ENCODE measurements at places on chromosomes 1 and 21.
A peak's percentile ranks its signal among the peaks of the same experiment; 100 is the strongest.

GRCh38 chr1:15426492-15427279, 11.6 kb upstream of the CTRC start:
- no peak for DNase-seq

GRCh38 chr1:37240897-37241296, 206.6 kb upstream of the GRIK3 start:
- no peak for DNase-seq

GRCh38 chr1:211485480-211485857, 6.5 kb downstream of the RD3 start:
- DNase-seq, result no peak

- peak; percentile 76 for DNase-seq
Measured at GRCh38 chr1:16243936-16244649, 7.1 kb upstream of the CPLANE2 start.

DNA sequence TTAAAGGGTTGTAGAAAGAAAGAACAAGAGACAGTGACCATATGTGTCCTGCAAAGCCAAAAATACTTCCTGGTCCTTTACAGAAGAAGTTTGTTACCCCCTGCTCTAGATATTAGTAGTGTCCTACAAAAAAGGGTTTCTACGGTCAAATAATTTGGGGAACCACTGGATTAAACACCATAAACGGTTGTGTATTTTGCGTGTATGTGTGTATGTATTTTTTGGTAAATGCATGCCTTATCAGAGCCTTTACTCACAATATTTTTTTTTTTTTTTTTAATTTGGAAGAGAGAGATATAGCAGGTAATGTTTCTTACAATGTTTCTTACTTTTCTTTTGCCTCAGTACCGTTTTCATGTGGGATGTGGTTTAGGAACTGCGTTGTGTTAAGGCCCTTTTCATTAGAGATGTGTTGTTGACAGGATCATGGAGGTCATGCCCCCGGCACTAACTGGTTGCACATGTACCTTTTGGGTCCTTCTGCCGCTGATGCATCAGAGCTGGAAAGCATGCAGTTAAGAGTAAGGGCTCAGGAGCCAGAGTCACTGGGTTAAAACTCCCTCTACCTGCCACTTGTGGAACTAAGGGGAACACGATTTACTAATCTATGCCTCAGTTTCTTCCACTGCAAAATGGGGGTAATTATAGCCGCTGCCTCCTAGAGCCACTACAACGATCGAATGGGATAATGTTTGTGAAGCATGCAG, 234.6 kb upstream of the KAZN start:
- DNase-seq, result no peak

GRCh38 chr1:223708651-223709268, 3.6 kb upstream of the CAPN2 start:
- no peak for DNase-seq

- no peak for DNase-seq
Measured at GRCh38 chr21:27209546-27209945, 242.7 kb upstream of the ADAMTS5 start.

DNA sequence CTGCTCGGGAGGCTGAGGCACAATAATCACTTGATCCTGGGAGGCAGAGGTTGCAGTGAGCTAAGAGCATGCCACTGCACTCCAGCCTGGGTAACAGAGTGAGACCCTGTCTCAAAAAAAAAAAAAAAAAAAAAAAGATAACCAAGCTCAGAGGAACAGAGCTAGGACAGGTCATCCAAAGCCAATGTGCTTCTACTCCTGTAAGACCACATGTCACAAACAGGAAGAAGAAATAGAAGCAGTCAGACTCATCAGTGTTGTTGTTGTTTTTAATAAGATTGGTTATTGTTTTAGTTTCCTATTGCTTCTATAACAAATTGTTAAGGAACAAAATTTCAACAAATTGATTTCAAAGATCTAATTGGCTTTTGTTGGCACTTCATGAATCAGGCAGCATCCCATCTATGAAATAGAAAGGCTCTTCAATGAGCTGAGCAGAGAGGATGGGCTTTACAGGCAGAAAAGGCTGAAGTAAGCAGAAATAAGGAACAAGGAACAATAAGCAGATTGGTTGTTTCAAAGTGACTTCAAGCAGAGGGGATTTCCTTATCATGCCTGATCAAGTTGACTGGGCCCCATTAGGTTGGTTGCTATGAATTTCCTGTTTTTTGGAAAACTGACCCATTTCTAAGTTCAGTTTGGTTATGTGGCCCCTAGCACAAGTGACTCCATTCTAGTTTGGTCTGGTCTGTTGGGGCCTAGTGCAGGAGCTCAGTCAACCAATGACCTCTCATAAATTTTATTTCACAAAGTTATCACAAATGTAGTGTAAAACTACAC, 6.0 kb upstream of the AKNAD1 start:
- DNase-seq, result no peak

GRCh38 chr1:105260001-105260400, 1510.3 kb downstream of the AMY1C start:
- no peak for DNase-seq

DNA sequence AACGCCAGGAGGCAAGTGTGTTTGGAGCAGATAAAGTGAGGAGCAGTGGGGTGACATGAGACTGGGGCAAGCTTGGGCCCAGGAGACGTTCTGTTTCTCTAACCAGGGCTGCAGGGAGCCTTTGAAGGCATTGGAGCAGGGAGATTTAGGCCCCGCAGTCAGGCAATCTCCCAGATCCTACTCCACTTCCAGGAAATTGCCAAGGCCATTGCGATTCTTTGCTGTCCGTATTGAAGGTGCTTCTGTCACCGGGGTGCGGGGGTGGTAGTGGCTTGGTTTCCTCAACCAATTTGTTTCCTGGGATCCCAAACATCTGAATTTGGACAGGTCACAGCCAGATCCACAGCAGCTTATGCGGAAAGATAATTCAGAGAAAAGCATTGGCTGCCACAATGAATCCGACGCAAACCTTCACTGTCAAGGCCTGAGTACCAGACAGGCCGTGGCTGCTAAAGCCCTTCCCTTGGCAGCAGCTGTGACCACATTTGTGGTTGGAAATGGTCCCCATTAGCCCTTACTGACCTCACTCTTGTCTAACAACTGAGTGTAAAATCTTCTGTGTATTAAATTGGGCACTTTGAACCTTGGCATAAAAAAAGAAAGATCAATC, 385.6 kb downstream of the PTPRU start:
- DNase-seq, result no peak

DNA sequence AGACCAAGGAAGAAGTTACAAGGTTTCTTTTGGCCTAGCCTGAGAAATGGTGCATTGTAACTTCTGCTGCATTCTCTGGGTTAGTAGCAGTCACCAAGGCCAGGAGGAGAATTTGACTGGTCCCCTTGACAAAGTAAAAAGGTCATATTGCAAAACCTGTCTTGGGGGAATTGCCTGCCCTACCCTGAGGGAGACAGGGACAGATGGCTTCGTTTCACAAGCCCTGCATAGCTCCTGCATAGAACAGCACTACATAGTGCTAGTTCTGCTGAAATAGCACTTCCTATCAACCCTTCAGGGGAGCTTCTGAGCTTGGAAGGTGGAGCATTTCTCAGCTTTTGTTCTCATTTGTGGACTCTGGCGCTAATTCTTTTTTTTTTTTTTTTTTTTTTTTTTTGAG, 20.4 kb upstream of the AK2 start:
- DNase-seq, result no peak

DNA sequence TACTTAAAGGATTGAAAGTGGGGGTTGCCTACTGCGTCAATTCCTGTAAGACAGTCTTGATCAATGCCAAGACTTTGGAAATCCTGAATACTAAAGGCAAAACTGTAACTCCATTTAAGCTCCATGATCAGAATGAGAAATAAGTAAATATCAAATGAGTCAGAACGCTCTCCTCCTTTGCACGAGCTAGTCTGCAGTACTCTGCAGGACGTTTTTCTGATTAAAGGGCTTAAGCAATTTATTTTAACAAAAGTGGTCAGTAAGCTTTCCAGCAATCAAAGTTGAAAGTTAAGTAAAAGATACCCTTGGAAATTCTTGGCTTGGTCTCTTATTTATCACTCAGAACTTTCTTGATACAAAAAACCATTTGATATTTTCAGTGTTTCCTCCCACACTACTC, 35.7 kb upstream of the ARHGAP29 start:
- DNase-seq, result no peak

DNA sequence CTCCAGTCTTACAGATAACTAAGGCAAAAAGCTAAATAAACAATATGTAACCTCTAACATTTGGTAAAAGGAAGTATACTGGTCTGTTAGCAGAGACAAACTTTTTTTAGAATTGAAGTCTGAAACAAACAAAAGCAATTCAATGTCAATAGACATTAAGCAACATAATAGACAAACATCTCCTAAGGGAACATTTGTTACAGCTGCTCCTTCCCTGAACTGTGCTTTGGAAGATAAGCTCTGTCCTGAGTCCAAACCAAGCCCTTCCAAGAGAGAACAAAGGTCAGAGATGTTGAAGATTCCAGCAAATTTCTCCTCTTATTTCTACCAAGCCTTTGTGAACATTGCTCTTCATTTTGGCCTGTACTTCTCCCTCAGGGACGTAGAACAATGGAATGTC, 25.3 kb downstream of the FMO2 start:
- no peak for DNase-seq

DNA sequence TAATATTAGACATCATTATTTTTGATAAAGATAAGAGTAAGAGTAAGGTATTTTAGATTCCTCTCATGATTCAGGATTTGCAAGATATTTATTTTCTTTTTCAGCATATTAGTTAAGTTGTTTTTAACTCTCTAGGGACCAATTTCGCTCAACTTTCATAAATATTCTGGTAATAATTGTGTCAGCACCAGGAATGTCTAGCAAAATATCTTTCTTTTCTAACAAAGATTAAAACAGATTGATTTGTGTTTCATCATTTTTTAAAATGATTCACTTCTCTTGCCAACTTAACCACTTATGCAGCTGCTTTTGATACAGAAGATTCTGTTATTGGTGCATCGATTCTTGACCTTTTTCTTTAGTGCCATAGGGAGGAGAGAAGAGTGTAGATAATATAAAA, 172.8 kb upstream of the PTGFR start:
- no peak for DNase-seq

GRCh38 chr1:119679223-119679622, 31.2 kb upstream of the ZNF697 start:
- no peak for DNase-seq

- DNase-seq, result no peak
Measured at GRCh38 chr1:24317956-24318614, 1.1 kb upstream of the GRHL3 start.

GRCh38 chr1:7103874-7104273, 318.6 kb downstream of the CAMTA1 start:
- no peak for DNase-seq

GRCh38 chr1:2529784-2530512, at the start of gene HES5:
Gene HES5, minus strand, starts transcription at chr1:2530263. Its CDS starts 99 bp downstream, at chr1:2530164.
- DNase-seq, result no peak

DNA sequence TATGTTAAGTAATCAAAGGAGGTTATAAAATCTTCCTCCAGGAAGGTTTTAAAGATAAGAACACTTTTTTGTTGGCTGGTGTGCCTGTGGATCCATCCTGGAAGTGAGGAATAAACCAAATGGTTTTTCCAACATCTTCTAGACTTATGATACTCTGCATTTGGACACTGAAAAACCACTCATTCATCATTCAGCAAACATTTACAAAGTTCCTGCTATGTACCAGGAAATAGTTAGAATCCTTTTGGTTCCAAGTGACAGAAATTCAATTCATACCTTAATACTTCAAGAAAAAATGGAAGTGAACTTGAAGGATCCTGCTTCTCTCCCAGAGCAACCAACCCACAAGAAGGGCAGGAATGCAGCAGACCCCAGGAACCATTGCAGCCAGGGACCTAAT, 39.6 kb upstream of the PIGC start:
- no peak for DNase-seq

DNA sequence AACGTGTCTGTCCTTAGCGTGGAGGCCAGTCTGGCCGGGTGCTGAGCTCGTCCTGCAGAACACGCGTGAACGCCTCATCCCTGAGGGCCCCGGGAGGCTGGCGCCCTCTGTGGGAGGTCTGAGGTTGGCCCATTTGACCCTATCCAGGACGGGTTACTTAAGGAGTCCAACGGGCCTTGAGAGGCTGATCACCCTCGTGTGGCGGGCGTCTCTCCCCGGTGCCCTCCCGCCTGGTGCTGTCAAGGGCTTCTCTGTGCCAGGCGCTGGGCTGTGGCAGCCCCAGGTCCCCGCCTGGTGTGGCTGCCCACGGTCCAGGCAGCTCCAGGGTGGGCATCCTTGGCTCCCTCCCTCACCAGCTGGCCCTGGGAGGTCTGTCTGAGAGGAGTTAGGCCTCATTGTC, 9.7 kb downstream of the SKI start:
- no peak for DNase-seq

DNA sequence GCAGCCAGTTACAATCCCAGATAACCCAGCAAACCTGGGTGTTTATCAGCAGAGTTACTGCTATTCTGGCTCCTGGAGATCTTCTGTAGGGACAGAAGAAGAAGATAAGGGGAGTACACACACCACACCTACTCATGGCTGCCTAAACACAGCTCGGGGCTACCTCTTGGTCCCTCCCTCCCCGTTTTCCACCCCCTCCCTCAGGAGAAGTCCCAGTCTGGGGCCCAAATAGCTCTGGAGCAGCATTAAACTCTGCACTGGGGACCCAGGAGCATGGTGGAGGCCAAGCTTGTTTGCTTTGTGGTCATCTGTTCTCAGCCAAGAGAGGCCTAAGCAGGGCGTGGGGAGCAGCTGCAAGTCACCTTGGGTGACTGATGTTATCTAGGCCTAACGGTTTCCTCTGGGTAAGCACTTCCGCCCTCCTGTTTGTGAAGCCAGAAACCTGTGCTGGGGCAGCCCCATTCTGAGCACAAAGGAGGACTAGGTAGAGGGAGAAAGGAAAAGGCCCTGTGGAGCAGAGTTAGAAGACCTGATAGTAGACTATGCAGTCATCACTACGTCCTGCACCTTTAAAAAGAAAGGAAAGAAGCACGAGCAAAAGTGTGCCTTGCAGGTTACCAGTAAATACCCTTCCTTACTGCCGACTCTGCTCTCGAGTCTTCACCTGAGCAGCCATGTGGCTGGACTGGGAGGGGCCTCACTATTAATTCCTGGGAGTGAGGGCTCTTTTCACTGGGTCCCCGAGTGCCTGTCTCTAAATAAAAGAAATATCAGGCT, 2.0 kb upstream of the RCSD1 start:
- peak; percentile 57 for DNase-seq
